Stimulated activated CD4-positive, alpha-beta T cell treated with anti-CD3 and anti-CD28 coated beads, Interleukin-15, amount 100 ng/mL, for 1 hour (primary cell): ENCODE measurements at places on chromosomes 2 and 18.
A peak's percentile ranks its signal among the peaks of the same experiment; 100 is the strongest.

- DNase-seq = no peak
These were observed 842.7 kb downstream of the RNF144A start for GRCh38 chr2:7759898-7760297.

- no peak for DNase-seq
These were observed 23.9 kb downstream of the MEP1B start for GRCh38 chr18:32213693-32214092.

GRCh38 chr18:2406544-2406943 is 164.8 kb downstream of the METTL4 start:
- no peak for DNase-seq

GRCh38 chr18:55390898-55391297 is 197.1 kb downstream of the TCF4 start:
- DNase-seq = no peak

GRCh38 chr2:20666005-20666303 is 990 bp upstream of the GDF7 start:
- no peak for DNase-seq

- no peak for DNase-seq
These were observed 136.5 kb upstream of the NFATC1 start for GRCh38 chr18:79259218-79259617.

DNA sequence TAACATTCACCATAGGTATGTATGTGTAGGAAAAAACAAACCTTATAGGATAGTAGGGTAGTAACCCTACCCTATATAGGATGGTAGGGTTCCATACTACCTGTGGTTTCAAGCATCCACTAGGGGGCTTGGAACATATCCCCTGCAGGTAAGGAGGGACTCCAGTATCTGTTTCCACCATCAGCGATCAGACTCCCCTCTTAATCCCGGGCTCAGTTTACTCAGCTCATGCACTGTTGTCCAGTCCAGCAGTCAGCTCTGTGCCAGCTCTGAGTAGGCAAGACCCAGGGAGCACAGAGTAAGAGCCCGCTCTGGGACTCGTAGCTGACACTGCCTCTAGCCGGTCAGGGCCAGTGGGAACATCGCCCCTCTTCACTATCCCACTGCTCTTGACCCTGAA is 61.7 kb downstream of the MEX3C start:
- DNase-seq = no peak

DNA sequence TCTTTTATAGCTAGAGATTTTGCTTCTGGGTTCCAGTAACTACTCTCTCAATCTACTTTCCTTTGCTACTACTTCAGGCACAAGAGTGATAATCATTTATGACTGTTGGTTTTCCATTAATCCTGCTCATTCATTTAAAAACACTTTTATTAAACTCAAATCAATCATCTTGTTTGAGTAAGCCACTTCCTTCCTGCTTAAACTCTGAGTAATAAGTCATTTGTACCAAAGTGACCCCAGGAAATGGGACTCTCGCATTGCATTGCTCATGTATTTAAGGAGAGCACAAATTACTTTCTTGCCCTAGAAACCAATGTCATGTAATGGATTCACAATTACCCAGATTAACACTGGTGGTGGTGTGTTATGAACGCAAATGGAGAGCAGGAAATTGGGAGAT is 270.7 kb upstream of the HNMT start:
- no peak for DNase-seq

GRCh38 chr2:84880645-84881521 is at the start of gene TRABD2A:
TSS of gene TRABD2A (minus strand) at chr2:84881084. CDS start at chr2:84881039, 45 bp downstream.
- peak; percentile 40 for DNase-seq

GRCh38 chr2:200396781-200397242 is 90.3 kb downstream of the SPATS2L start:
- DNase-seq = no peak

DNA sequence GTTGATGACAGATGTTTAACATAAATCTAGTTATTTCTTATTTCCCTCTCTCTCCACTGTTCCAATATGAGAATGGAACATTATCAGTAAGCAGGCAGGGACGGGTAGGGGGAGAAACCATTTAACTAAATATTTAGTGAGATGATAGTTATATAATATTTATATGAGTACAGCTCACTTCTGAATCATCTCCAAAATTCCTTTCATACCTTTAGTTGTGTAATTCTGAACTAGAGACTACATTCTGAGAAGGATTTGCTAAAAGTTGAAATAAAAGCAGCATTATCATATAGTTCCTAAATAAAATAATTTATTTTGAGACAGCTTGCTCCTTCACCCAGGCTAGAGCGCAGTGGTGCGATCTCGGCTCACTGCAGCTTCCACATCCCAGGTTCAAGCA is 41.4 kb downstream of the B4GALT6 start:
- no peak for DNase-seq

GRCh38 chr2:126858013-126858412 is 40.7 kb upstream of the TEX51 start:
- no peak for DNase-seq

- DNase-seq = no peak
These were observed 44.6 kb upstream of the UNC80 start for GRCh38 chr2:209727077-209727476.

GRCh38 chr2:212489719-212490346 is 48.8 kb downstream of the ERBB4 start:
- no peak for DNase-seq

- no peak for DNase-seq
These were observed 36.7 kb downstream of the AFF3 start for GRCh38 chr2:100105678-100106054.

DNA sequence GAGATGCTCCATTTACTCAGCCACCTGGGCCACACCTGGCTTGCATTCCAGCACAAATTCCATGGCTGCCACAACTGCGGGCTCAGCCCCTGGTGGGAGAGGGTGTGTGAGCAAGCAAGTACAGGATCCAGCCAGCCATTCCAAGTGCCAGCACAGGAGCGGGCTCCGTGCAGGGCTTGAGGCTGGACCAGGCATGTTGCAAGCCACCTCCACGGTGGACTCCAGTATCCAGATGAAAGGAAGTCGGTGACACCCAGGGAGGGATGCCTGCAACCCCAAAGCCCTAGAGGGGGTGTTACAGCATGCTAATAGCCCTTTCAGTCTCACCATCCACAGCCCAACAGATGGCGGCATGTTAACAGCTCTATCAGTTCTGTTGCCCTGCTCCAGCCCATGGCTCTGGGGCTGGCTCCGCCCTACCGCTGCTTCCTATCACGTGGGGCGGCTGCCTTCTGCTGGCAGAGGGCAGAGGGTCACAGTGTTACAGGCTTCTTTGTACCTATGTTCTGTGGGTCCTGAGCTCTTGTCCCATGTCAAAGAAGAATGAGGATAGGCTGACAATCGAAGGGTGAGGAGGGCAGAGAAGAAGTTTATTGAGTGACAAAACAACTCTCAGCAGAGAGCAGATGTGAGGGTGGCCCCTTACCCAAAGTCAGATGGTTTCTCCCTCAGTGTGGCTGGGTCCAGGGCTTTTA is 11.7 kb upstream of the GORASP2 start:
- no peak for DNase-seq

GRCh38 chr2:25385910-25386309 is 44.2 kb upstream of the DNMT3A start:
- no peak for DNase-seq

DNA sequence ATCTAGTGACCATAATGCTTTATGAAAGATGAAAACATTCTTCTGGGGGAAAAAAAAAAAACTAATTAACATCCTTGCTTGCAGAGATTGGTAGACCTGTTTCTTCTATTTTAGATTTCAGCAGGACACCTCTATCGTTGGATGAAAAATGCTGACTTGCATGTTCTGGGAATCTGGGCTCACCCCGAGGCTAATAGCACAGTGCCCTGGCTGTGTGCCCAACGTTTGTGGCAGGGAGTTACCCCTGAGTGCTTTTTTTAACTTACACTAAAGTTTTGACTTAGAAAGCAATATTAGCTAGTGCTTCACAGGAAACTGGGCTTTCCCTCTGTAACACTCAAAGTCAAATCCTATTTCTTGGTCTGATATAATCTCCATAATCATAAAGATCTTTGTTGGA is 233.2 kb downstream of the SLC8A1 start:
- no peak for DNase-seq

DNA sequence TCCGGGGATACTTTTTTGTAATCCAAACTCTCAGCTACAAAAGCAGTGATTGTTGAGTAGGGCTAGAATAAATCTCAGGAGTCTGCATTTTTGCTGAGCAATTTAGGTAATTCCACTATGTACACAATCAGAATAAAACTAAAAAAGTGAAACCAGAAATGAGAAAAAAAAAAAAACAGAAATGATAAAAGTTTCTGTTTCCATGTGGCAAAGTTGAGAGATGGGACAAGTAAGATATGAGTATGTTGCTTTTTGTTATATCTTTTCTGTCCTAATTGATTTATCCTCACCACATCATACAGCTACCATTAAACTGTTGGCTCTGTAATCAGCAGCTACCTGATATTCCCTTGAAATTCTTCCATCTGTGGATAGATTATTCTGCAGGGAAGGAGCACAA is 92.7 kb downstream of the VWC2L start:
- DNase-seq = no peak

DNA sequence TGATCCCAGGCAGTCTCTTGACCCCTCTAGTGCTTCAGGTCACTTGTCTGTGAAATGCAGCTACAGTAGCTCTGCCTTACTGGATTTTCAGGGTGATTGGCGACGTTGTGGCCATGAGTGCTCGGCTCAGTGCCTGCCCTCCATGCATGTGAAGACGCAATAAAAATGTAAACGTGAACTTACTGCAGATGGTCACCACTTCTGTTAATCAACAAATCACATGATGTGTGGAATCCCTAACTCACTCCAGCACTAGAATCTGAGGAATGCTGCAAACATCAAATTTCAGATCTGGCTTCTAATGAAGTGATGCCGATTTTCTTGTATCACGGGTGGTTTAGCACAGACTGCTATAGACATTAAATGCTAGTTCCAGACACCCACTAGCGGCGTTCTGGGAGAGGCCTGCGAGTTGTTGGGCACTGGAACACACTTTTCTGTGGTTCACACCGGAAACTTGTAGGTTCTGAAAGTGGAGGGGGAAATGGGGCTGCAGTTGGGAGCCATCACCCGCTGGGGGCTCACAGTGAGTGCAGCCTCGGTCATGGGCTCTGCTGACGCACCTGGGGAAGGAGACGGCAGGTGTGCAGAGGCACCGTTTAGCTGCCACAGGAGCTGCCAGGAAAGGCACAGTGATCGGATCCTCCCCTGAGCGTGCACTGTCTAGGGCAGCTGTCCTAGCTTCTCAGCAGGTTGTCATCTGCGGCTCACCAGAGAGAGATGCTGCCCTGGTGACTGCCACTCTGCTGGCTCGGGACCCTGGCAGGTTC is 6.5 kb downstream of the CNDP1 start:
- DNase-seq = no peak

GRCh38 chr18:43620936-43621335 is 343.6 kb upstream of the SYT4 start:
- DNase-seq = no peak

DNA sequence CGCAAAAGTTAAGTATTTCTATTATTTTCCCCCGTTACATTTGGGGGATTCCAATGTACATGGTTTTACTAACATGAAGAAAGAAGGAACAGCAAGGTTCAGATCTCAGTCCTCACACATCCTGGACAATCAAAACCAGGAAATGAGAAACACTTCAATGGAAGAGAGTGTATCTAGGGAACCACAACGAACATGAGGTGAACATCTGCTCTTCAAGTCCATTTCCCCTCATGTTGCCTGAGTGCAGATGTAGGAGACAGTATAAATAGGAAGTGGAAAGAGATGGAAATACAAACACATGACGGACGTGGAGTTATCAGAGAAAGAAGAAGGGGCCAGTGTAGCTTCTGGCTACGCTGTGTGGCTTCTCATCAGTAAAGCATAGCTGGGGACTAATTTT is 52.6 kb downstream of the CHN1 start:
- DNase-seq = no peak

- no peak for DNase-seq
These were observed 34.6 kb upstream of the WDR75 start for GRCh38 chr2:189406586-189407233.

- no peak for DNase-seq
These were observed 216.9 kb downstream of the ARHGAP15 start for GRCh38 chr2:143345887-143346787.

DNA sequence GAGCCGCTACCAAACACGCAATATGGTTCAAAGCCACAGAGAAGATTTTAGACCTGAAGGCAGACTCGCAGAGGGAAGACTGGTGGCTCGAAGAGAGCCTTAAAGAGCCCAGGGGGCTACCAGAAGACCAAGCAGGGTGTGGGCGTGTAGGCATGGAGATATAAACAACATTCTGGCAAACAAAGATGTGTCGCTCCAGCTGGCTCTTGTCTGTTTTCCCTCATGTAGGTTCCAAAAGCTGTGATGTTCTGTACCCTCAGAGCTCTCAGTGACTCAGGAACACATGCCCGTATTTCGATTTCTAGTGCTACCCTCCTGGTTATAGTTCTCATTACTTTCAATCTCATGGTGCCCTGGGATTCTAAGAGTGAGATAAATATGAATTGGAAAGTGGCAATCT is 44.5 kb downstream of the DOCK10 start:
- DNase-seq = no peak

DNA sequence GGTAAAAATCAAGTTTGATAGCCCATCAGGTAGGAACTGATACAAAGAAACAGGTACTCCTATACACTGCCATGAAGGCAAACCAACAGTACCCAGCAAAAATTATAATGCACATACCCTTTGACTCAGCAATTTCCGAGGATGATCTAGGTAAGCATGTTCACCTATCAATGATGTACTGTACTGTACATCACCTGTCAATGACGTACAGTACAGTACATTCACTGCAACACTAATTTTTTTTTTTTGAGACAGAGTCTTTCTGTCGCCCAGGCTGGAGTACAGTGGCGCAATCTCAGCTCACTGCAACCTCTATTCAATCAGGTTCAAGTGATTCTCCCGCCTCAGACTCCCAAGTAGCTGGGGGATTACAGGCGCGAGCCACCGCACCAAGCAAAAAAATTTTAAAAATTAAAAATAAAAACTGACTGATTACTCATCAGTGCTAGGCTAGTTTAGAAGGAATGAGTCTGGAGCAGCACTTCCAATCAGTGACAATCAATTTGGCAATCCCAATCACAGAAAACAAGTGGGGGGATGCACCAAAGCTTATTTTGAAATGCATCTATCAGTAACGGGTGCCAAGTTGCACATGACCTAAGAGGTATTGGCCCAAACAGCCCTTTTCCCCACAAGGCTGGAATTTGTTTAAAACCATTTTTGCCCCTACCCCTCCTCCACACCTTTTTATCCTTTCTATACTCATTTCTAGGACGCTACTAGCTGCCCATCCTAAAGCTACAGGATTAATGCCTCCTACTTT is 8.2 kb downstream of the SRSF7 start:
- DNase-seq = no peak

DNA sequence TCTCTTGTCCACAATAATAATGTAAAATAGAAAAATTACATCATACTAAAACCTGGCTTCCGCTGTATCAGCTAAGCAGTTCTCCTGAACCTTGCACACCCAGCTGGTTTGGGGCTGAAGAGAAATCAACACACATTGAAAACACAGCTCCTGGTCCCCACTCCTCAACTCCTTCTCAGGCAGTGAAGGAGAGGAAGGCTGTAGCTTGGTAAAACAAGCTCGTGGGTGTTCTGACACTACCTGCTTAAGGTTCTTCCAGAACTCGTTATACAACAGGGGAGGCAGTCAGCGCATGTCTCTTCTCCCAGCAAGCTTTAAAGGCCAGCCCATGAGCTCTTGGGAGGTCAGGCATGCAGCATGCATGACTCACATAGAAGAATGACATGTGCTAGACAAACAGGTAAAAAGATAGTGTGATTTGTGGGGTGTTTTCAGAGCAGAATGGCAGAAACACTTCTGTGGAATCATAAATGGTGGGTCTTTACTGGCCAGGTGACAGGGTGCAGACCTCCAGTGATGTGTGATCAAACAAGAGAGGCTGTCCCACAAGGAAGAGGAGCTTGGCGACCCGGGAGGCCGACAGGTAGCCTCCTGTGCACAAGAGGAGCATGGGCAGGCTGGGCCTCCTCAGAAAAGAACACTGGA is 69.1 kb downstream of the UXS1 start:
- no peak for DNase-seq
